ENCODE measurements at places on chromosomes 7 and 10.
A peak's percentile ranks its signal among the peaks of the same experiment; 100 is the strongest.

DNA sequence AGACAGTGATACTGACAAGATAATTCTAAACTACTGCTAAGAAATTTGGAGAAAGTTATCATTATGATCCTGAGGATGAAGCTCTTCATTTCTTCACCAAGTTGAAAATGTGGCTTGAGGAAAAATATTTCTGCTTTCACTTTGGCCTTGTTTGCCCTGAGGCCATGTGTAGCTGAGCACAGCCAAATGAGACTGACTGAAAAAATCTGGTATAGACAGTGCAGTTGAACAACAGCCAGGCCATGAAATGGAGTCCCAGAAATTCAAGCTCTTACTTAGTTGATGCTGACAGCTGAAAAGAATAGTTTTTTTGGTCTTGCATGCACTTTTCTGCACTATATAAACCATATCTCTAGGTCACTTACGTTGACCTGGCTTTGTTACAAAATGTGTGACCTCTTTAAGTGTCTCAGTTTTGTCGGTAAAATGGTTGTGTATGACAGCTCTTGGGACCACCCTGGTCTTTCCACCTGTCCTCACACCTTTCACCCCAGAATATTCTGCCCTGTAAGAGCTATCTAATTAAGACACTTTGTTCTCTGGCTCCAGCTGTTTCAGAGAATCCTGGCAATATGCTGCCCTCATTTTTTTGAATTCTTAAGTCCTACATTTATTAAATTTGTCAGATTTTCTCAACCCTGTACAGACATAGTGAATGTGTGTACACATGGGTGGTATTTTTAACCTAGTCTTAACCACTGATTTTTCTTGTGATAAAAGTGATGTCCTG is 91.3 kb downstream of the CD36 start:
- DNase-seq = peak; percentile 37

DNA sequence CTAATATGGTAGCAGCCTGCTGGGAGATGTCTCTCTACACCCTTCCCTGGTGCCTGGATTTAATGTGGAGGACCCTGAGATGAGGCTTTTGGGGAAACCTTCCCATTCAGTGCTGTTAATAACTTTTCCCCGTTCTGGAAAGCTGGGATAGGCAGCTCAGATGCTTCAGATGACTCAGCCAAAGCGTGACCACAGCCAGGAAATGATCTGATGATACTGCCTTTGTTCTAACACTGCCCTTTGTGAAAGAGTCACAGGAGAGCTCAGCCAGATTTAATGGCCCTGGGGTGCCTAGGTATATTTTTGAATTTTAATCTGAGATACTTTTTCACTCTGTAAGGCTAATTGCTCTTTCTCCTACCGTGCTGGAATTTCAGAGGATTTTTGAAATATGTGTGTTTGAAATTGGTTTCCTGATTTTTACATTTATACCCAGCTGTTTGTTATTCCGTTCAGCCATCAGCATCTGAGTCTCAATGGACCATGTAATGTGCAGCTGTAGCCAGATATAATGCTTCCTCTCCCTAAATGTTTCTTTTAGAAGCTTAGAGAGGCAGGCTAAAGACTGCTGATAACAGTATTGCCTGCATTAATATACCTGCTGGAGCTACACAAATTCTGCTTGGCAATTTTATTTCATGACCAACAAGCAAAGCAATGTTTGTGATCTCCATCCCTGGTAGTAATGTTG is 17.8 kb downstream of the CELF2 start:
- DNase-seq = peak; percentile 72

GRCh38 chr10:52318136-52318701 is 4.1 kb downstream of the DKK1 start:
- DNase-seq = peak; percentile 78

- no peak for DNase-seq
These were observed 10.7 kb downstream of the CCDC126 start for GRCh38 chr7:23607866-23608265.

DNA sequence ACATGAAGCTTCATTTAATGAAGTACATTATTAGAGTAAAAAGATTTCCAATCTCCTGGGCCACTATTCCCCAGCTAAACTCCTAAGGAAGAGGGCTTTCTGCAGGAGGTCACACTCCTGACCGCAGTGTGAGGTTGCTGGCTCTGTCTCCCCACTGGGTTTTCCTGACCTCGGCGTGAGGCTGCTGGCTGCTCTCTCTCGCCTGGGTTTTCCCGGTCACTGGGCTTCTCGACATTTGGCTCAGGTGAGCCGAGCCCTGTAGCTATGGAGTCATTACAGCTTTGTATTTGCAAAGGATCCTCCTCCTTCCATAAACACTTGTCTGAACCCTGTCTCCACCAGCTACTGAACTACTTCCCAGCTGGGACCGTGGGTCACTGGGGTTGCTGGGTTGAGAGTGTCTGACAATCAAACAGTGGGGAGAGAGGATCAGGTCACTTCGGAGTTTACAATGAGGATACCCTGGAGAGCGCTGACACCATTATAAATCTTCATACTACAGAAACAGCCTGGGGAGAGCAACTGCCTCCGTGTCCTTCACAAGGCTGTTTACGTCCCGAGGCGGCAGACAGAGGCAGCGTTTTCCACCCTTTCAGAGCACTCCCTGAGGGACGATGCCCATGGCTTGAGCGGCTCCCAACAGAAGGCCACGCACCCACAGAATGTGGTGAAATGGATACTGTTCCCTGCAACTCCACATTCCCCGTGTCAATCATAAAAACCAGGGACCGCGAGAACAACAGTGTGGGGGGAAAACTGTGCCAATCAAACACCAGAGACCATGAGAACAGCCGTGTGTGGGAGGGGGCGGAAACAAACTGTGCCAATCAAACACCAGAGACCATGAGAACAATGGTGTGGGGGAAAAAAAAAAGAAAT is 226.2 kb downstream of the ZMYND11 start:
- no peak for DNase-seq

DNA sequence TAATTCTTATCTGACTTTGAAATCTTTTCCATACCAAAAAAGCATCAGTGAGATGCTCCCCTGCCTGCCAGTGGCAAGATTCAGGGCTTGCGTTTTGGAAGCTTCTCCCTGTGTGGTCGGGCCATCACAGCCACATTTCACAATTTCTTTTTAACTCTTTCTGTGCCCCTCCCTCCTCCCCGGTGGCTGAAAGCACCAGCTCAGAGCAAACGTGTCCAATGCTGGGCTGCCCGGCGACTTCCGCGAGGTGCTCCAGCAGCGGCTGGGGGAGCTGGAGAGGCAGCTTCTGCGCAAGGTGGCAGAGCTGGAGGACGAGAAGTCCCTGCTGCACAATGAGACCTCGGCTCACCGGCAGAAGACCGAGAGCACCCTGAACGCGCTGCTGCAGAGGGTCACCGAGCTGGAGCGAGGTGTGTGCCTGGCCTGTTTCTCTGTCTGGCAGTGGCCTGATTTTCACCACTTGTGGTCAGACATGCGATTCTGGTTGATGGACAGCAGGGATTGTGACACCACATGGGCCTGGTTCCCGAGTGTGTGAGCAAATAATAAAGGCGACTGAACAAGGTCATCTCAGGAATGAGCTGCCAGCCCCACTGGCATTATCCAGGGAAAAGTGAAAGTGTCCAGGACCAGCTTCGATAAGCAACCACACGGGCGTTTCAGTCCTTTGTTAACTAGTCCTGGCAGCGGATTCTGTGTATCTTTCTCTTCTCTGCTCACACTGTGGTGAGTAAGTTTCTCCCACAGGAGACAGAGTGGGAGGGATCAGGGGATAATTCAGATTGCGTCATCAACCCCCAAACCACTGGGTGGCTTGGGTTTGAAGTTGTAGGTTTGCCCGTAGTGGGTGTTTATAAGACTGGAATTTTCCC is 2.6 kb downstream of the NPTX2 start:
- DNase-seq = peak; percentile 2

- no peak for DNase-seq
These were observed 56.4 kb downstream of the NEUROD6 start for GRCh38 chr7:31284106-31284505.

GRCh38 chr7:83339907-83340306 is 177.2 kb upstream of the PCLO start:
- no peak for DNase-seq

DNA sequence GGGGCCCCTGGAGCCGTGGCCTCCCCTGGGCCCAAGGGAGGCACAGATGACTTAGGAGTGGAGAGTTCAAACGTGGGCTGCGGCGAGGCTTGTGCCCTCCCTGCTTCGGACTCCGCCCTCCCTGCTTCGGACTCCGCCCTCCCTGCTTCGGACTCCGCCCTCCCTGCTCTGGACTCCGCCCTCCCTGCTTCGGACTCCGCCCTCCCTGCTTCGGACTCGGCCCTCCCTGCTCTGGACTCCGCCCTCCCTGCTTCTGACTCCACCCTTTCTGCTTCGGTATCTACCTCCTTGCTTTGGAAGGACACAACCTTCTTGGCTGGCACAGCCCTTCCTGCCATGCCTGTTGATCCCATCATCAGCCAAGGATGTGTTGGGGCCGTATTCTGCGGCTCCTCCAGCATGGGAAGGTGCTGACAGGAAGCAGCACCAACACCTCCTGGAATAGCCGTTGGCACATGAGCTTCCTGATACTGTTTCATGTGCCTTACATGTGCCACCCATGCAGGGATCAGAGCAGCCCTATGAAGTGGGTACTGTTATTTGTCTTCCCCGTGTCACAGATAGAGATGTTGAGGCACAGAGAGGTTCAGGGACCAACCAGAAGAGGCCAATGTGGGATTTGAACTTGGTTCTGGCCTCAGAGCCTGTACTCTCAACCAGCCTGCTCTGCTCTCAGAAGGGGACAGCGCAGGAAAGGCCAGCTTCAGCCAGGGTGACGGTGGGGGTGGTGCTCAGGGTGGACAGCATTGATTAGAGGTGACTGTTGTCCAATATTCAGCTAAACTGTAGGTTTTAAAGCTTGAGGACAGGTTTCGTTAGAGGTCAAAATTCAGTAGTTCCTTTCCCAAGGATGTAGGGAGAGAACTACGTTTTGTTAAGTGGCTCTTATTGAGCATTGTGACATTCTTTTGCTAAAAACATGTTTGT is 114.5 kb downstream of the NKX6-2 start:
- no peak for DNase-seq

Measured in fibroblast of skin of right quadriceps (primary cell).